Esophagus mucosa (tissue), 1 donor: ENCODE measurements at places on chromosomes 5 and 9. TPM values are rescaled to one million over a fixed set of nuclear protein-coding genes. Genes with fewer than 3 reads are reported as not detected.

Gene ACSL6
- 0.08 TPM for total RNA-seq

GRCh38 chr5:9196403-9197227, 349.3 kb downstream of the SEMA5A start:
- no peak for ATAC-seq

Gene C5orf58
- not detected for total RNA-seq

Gene CCDC171
- total RNA-seq, result 1.4 TPM

Gene GPSM1
- 1.2 TPM for total RNA-seq

DNA sequence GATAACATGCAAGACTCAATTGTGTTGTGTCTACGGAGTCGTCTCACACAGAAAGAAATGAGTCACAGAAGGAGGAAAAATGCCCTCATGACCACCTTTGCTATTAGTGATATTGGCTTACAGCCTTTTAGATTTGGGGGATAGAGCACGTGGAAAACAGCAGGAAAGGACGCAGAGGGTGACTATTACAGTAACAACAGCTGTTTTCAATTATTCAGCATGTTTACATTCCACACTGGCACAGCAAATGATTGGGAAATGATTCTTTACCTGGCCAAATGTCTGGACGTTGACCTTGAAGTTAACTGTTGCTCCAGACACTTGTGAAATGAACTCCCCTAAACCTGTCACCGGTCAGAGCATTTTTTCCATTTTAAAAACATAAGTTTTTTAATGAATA, 46.8 kb downstream of the APTX start:
- ATAC-seq, result no peak

Gene DCTN4
- 49.4 TPM for total RNA-seq

- ATAC-seq, result no peak
Measured at GRCh38 chr5:154508114-154508513, 30.1 kb upstream of the HAND1 start.

Gene CA9
- 1.6 TPM for total RNA-seq

- ATAC-seq, result no peak
Measured at GRCh38 chr5:20692913-20693312, 704.9 kb upstream of the CDH18 start.

DNA sequence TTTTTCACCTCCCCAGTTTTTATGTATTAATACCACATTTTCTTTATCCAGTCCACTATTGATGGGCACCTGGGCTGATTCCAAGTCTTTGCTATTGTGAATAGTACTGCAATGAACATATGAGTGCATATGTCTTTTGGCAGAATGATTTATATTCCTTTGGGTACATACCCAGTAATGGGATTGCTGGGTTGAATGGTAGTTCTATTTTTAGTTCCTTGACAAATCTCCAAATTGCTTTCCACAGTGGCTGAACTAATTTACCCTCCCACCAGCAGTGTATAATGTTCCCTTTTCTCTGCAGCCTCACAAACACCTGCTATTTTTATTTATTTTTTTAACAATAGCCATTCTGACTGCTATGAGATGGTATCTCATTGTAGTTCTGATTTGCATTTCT, 340.2 kb downstream of the ADAMTS6 start:
- ATAC-seq, result no peak

DNA sequence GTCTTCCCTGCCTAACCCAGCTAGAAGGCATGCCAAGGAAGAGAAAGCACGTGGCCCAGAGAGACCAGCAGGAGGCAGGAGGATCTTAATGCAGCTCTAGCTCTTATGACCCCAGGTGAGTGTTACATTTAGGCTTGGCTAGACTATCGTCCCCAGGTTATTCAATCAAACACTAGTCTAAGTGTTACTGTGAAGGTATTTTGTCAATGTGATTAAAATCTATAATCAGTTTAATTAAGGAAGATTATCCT, 483.7 kb downstream of the BNC2 start:
- no peak for ATAC-seq

Gene CTSV
- total RNA-seq, result 5.7 TPM

Gene KCNIP1
- total RNA-seq, result not detected

GRCh38 chr5:668283-668995, 24.7 kb downstream of the TPPP start:
- ATAC-seq, result no peak

GRCh38 chr9:80500300-80500699, 928.5 kb downstream of the TLE4 start:
- no peak for ATAC-seq
